ENCODE measurements at places on chromosomes 4 and X.

- DNase-seq = peak; percentile 38
Measured at GRCh38 chr4:173257732-173258717, 76.1 kb downstream of the HMGB2 start.

GRCh38 chrX:56812515-56813105 is 83.6 kb downstream of the NBDY start:
- DNase-seq = peak; percentile 68

DNA sequence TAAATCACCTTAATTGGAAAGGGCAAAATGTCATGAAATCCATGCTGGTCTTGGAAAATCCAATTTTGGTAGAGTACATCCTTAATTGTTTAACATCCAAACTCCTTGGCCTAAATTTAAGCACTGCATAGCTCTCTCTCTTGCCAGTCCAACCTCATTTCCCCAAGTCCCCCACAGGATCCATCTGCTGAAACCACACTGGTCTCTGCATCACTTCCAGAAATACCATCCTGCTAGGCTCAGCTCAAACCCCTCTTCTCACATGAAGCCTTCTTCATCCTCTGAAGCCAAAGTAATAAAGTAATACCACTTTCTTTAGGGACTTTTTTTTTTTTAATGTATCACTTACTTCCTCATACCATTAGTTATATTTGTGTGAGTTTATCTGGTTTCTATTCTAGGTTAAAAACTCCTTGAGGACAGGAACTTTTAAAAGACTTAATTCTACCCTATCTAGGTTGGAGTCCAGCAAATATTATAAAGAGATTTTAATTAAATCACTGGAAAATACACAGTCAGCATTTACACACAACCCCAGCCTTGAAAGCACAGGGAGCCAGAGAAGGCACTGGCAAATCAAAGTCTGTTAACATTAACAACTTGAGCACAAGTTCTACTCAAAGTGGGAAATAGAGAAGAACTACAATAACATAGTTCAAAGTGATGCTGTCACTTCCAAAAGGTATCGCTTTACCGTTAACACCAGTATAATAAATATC is 16.7 kb upstream of the KLF3 start:
- no peak for DNase-seq

DNA sequence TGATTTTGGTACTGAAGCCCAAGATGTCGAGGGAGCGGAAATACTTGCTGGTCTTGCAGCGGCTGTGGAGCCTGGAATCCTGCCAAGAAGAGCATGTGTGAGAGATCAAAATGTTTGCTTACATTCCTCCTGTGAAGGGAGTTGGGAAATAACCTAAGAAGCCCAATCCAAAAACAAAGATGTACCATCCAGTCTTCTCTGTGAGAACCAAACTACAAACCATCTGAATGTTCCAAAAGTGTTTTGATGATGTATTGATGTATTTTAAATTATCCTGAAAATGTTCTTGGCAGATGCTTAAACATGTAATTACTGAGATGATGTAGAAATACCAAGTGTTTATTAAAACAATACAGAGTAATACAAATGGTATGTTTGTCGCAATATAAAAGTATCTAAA is 10.1 kb upstream of the ADH1A start:
- DNase-seq = no peak

All from central memory CD4-positive, alpha-beta T cell (primary cell).